RKO (cell line): ENCODE measurements at places on chromosomes 13 and 19.

DNA sequence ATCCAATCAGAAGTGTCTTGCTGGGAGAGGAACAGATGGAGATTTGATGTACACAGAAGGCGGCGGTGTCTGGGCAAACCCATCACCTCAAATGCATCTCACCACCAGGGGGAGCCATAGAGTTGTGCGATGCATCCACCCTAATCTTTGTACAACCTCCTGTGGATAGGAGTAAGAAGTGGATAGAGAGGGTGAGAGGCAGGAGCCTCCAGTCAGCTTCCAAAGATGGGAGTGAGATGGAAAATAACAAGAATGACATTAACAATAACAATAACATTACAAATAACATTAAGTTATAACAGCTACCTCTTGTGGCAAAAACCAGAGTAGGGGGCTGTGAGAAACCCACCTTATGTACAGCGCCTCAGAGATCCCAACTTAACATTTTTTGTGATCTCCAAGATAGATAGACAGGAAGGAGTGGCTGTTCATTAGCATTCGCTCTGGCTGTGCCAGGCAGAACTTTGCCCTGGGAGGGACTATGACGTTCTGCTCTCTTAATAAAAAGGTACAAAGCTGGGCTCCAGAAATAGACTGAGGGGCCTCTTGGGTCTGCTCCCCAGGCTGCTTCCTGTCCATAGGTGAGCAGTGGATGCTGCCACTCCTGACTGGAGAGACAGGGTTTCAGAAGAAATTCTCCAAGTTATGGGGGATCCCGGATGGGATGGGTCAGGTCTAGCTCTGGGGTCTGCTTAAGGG lies 5.2 kb upstream of the CEACAM18 start:
- DNase-seq, result peak; percentile 67

- DNase-seq, result no peak
Observed at GRCh38 chr19:27694361-27695055, 1518.4 kb downstream of the UQCRFS1 start.

DNA sequence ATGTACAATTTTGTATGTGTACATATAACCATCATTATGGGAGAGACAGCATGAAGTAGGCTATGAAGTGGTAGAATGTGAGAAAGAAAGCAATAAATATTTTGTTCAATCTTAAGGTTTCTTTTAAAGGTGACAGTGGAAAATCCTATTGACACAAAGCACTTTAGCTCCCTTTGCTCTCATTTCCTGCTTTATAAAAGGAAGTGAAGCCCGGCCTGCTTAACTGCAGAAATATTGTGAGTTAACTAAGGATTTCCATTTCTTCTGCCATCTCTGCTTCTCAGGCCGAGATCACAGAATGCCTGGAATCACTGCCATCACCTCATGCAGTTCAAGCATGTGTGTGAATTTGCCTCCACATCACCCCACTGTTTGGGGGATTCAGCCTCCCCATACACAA lies 83.5 kb downstream of the FRY start:
- no peak for DNase-seq

DNA sequence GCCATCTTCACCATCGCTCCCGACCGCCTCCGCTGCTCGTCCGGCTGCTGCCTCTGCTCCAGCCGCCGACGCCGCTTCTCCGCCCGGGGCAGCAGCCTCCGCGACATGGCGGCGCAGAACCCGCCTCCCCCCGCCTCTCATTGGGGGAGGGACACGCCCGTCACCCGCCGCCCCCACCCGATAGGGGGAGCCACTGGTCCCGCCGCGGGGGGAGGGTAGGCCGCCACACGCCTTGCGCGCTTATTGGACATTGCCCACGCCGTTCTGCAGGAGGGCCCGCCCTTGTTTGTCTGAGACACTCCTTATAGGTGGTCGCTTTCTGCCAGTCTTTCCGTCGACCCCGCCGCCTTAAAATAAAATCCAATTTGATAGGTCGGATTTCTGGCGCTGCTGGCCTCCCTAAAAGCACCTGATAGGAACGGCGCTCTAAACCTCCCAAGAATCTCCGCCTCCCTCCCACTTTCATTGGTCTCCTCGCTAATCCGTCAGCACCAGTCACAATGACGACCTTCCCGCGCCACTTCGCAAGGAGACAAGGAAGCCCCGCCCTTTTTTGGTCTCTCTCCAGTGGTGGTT lies at the start of gene HNRNPL:
HNRNPL (minus strand) TSS at position 127 of the 576 bp plus-strand sequence; CDS start at position 107, 20 bp downstream.
- DNase-seq, result peak; percentile 100

DNA sequence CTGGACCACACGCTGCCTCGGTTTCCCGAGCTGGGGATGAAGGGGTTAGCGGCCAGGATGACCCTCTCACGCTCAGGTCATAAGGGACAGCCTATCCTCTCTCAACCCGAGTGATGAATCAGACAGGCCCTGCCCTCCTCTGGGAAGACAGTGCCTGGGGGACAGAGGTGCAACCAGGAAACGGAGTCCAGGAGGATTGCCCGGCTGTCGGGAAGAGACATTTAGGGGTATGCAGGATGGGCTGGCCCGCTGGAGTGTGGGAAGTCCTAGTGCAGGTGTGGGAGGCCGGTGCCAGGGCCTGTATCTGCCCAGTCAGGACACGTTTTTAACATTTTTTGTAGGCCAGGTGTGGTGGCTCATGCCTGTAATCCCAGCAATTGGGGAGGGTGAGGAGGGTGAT lies 8.3 kb downstream of the LSM7 start:
- DNase-seq, result no peak

- DNase-seq, result no peak
Observed at GRCh38 chr13:113048766-113049165, 56.8 kb upstream of the F7 start.

DNA sequence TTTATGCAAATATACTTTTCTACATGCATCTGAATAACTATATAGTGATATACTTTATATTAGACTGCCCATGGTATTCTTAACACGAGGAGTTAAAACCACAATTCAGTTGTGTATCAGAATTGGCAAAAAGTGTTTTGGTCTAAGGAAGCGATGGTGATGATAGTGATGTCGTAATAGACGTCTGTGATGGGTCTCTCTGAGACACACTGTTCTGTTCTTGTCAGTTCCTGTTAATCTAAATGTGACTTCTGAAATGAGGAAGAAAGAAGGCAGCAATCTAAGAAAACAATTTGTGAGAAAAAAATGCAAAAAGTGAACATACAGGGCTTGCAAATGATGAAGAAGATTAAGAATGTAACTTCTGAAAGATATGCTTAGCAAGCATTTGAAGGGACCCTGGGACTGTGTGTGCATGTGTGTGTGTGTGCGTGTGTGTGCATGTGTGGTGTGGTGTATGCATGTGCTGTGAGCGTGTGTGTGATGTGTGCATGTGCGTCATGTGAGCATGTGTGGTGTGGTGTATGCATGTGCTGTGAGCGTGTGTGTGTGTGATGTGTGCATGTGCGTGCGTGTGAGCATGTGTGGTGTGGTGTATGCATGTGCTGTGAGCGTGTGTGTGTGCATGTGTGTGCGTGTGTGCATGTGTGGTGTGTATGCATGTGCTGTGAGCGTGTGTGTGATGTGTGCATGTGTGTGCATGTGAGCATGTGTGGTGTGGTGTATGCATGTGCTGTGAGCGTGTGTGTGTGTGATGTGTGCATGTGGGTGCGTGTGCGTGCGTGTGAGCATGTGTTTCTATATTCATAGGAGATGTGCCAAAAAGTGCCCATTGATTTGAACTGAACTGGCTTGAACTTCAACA lies 131.8 kb downstream of the IRS2 start:
- no peak for DNase-seq

- DNase-seq, result peak; percentile 49
Observed at GRCh38 chr19:7681340-7682174, 924 bp downstream of the TRAPPC5 start.

GRCh38 chr13:29923554-29924481 lies 73.4 kb upstream of the UBL3 start:
- DNase-seq, result peak; percentile 96

DNA sequence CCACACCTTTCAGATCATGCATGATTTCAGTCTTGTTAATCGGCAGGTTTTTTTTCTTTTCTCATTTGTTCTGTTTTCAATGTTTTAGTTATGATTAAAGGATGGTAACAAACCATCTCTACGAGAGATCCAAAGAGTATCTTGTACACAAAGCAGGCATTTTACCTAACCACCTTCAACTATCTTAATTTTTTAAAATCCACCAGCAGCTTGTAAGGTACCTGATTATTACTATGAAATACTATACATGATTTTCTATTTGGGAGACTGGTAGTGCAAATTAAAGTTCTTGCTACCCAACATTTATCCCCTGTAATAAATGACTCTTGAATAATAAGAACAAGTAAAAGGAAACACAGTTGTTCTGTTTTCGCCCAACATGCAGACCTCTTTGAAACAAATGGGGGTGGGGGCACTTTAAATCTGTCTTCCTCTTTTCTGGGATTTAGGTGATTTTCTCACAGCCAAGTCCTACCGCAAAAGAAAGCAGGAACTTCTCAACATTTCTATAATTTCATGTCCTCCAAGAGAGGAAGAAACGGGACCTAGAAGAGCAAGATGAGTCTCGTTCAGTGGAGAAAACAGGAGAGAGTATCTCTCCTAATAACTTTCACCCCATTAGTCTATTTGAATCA lies 3.6 kb downstream of the POU4F1 start:
- DNase-seq, result no peak

GRCh38 chr19:4043401-4043800 lies 23.3 kb downstream of the ZBTB7A start:
- no peak for DNase-seq

- DNase-seq, result no peak
Observed at GRCh38 chr19:31350693-31351055, 1.4 kb upstream of the TSHZ3 start.

- DNase-seq, result no peak
Observed at GRCh38 chr19:4472174-4472974, at the start of gene HDGFL2. Gene HDGFL2 (plus strand): TSS chr19:4472297. CDS start chr19:4472351, 54 bp downstream.

DNA sequence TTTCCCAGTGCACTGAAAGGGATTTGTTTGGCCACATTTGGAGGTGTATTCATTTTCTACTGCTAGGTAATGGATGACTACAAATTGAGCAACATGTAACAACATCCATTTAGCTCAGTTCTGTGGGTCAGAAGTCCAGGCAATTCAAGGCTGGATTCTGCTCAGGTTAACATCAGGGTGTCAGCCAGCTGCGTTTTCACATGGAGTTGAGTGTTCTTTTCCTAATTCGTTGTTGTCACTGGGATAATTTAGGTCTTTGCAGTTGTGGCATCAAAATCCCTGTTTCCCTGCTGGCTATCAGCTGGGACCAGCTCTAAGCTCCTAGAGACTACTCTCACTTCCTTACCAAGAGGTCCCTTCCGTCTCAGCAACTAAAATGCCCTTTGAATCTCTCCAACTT lies 25.4 kb downstream of the MIR17HG start:
- no peak for DNase-seq

GRCh38 chr13:114079601-114080536 lies 52.6 kb downstream of the RASA3 start:
- no peak for DNase-seq

- no peak for DNase-seq
Observed at GRCh38 chr13:38664906-38665305, 22.0 kb upstream of the FREM2 start.

DNA sequence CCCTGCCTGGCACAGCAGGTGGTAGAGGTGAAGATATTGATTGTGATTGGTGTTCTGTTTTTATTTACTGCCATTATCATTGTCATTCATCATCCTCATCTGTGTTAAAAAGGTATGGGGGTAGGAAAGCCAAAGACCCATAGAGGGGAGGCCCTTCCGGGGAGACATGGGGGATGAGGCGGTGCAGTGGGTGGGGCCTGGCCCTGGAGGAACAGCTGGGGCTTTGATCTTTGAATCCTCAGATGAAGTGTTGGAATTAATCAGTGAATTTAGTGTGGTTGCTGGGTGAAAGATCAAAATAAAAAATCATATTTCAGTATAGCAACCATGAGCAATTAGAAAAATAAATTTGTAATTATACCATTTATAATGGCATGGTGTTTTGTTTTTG lies 7.4 kb downstream of the PTH2 start:
- no peak for DNase-seq

GRCh38 chr13:29914581-29914980 lies 64.2 kb upstream of the UBL3 start:
- no peak for DNase-seq

DNA sequence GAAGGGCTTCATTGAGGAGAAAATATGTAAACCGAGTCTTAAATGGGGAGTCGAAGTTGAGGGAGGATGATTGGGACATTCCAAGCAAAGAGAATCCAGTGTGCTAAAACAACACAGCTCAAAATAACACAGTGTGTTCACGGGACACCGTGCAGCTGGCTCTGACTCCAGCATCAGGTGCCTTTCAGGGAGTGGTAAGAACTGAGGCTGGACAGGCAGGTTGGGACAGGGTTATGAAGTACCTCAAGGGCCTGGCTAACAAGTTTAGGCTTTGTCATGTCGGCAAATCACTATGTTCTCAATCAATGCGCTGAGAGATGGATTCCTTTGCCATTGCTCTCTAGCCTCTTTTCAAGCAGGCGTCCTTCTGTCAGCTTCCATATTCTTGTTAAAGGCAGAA lies 27.5 kb upstream of the WDFY2 start:
- no peak for DNase-seq

DNA sequence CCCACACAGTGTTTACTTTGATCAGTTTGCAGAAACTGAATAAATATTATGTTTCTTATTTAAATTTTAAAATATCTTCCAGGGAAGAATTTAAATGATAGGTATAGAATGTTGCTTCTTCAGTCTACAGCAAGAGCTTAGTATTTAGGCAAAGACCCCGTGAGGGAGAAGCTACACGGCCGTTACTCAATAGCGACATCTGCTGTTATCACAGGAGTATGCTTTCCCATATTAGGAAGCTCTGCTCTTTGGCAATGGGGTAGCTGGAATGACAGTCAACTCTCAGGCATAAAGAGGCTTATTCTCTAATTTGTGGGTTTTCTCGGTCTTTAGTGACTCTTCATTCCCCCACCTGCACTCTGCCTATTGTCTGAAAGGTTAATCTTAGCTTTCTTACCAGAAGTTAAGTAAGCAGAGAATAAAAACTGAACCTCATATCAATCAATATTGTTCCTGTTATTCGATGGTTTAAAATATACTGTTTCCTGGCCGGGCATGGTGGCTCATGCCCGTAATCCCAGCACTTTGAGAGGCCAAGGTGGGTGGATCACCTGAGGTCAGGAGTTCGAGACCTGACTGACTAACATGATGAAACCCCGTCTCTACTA lies 13.2 kb upstream of the LHFPL6 start:
- DNase-seq, result peak; percentile 67

GRCh38 chr19:18666317-18666716 lies 17.2 kb upstream of the CRTC1 start:
- no peak for DNase-seq

DNA sequence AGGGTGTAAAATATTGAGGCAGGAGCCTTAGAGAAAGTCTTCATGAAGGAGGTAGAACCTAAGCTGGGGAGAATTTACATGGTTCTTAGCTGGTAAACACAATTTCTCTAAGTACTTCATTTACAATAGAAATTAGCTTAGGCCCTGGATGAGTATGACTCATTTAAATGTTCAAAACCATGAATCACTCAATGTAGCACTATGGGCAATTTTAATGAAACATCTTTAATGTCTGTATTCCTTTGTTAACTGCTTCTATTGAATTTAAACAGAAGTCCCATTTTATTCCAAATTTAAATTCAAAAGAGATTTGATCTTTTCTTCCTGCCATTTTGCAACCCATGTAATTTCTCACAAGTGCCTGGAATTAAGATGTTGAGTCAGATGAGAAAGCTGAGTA lies 252.1 kb downstream of the RFC3 start:
- peak; percentile 37 for DNase-seq
